T-helper 22 cell (primary cell): ENCODE measurements at places on chromosomes 16 and 17.
A peak's percentile ranks its signal among the peaks of the same experiment; 100 is the strongest.

GRCh38 chr17:47727704-47728036 lies 5.4 kb upstream of the TBX21 start:
- DNase-seq = no peak

DNA sequence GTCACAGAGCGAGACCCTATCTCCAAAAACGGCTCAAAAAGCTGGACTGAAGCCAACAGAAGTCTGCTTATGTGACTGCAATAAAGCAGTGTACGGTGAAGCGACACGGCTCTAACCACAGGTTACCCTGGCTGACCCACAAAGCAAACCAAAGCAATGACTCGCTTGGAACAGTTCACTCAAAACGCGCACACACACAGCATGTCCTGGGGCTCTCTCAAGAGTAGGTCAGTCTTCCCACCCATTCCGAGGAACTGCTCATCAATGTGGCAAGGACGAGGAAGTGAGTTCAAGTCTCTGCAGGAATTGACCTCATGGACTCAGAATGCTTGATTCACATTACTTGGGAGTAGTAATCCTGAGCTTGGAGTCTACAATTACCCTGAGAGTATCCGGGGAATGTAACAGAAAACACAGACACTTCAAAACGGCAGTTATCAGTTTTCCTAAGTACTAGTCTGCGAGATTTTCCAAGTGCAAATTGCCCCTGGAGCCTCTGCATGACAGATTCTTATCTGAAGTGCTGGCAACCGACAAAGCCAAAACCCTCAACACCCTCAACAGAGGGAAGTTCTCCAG lies 25.4 kb downstream of the PELP1 start:
- DNase-seq = no peak

DNA sequence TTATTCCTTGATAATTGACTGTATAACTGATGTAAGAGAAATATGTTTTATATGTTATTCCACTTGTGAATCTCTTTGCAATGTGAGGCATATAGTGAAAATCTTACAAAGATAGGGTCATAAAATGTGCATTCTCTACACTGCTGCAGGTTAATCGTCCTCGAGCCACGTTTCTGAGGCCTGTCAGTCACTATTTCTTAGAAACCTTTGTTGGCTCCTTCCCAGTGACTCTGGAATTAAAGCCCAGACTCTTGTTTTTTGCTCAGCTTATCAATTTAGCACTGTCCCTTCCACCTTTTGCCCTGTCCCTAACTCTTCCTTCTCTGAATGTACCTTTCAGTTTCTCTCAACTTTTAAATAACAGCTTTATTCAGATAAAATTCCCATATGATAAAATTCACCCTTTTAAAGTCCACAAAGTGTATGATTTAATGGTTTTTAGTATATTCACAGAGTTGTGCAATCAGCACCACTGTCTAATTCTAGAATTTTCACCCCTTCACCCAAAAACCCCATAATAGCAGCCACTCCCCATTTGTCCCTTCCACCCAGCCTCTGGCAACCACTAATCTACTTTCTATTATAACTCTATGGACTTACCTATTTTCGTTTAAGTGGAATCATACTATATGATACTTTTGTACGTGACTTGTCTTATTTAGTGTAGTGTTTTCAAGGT lies 8.6 kb downstream of the TNRC6A start:
- DNase-seq = no peak

GRCh38 chr17:11031787-11032186 lies 193.9 kb upstream of the PIRT start:
- DNase-seq = no peak

- DNase-seq = no peak
These were observed 23.4 kb downstream of the DCAF7 start for GRCh38 chr17:63573634-63574033.

DNA sequence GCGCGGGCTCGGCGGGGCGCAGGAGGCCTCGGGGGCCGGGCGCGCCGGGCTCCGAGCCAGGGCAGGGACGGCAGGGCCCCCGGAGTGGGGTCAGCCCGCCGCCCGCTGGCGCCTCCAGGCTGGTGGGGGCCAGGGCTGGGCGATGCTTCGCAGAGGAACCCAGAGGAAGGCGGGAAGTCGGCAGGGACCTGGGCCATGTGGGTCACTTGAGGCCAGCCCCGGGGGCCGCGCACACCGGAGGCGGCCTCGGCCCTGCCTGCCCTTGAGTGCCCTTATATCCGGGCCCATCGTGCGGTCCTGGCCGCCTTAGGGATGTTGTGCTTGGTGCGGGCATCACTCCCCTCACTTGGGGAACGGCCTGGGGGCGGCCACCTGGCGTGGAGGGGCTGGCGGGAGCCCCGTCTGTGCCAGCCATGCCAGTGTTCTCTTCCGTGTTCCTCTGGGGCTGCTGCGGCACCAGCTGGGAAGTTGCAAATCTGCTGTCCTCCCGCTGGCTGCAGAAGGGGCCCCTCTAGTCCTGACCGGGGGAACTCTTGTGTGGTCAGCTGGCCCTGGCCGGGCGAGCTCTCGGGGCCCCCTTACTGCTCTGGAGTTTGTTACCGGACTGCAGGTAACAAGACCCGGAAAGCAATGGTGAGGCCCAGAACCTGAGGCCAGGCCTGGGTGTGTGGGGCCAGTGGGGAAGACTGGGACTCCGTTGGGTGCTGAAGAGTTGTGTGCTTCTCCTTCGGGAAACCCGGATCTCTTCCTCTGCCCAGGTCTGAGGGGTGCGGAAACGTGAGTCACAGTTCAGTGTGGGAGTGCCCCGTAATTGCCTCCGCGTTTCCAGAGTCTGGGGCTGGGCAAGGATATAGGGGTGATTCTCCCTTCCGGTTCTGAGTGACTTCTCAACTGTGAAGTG lies 849 bp downstream of the CAPN15 start:
- DNase-seq = peak; percentile 17

GRCh38 chr17:4634976-4635375 lies 6.5 kb downstream of the ALOX15 start:
- DNase-seq = no peak

DNA sequence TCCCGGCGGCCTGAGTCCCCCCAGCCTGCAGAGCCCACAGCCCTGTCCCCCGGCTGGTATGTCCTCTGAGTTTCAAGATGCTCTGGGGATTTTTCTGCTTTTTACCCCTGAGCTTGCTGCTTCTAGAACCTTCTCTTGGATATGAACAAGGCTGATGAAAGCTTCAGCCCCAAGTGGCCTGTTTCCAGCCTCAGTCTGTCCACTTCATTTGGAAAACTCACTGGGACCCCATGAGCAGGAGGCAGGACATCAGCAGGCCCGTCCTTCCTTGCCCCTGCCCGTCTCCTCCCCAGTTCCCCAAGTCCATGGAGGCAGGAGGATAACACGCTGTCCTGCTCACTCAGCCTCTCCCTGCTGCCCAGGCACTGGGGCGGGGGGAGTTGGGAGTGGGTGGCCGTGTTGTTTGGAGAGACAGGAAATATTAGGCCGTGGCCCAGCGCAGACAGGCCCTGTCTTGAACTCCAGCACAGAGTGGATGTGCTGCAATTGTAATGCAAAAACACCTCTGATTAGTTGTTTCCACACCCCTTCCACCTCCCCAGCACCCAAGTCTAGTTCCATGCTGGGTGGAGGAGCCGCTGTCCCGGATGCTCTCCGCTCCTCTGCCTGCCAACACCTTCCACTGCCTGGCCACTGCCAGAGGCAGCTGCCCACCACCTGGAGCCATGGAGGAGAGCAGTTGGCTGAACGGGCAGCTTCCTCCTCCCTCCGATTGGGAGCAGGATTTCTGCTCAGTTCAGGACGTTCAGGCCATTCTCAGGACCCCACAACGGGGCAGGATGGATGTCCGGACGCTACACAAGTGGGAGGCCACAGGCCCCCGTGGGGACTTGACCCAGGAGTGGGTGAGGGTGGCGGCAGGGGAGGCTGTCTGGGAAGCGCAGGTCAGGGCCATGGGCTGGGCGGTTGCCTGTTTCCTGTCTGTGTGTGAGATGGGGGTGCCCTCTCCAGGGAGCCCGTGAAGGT lies 216.9 kb upstream of the GSE1 start:
- no peak for DNase-seq

DNA sequence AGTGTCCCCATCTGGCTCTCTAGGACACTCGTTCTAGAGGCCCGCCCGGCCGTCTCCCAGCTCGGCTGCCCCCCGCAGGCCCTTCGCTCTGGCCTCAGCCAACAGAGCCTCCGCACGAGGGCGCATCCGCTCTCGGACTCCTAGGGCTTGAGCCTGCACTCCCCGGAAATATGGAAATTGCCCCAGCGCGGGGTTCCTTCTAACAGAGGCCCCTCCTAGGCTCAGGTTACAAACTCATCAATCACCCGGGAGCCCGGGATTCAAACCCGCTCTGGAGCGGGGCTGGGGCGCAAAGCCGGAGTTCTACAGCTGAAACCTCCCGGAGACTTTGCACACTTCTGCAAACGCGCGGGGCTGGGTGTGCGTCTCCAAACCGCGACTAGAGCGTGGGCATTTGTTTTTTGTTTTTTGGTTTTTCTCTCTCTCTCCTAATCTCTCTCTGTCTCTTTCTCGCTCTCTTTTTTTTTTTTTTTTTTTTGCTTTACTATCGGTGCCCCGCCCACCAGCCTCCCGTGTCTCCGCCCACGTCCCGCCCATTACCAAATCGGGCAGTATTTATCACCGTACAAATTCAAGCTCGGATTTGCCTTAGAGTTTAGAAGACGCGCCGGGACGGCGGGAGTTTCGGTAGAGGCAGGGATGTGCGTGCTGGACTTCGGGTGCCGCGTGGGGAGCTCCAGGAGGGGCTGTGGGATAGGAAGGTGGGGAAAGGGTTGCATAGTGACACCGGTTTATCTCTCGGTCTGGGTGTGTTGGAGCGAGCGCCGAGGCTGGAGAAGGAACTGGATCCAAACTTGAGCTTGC lies 2.4 kb upstream of the FOXL1 start:
- no peak for DNase-seq
